ENCODE measurements at places on chromosomes 7 and 10.

- no peak for DNase-seq
Observed at GRCh38 chr7:1746491-1746975, 76.5 kb downstream of the ELFN1 start.

DNA sequence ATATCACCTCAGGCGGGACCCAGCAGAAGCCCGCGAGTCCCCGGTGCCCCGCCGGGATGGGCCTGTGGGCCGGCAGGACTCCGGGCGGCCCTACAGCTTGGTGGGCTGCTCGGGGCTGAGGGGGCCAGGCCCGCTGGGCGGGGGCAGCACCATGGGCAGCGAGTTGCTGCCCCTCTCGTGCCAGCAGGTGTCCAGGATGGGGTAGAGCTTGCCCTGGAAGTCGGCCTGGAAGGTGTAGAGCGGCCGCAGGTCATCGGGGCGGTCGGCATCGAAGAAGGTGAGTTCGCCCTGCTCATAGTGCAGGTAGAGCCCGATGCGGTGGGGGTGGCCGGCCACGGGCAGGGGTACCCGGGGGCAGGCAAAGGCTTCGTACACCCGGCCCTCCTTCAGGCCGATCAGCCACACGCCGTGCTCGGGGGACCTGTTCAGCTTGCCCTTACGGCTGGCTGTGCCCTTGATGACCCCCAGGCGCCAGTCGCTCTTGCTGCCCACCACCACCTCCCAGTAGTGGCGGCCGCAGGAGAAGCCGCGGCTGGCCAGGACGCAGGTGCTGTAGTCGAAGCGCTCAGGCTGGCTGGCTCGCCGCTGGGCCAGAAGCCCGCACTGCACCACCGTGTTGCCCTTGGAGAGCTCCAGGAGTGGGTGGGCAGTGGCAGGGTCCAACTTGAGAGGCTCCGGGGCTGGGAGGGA lies 4.3 kb upstream of the NSUN5 start:
- DNase-seq = no peak

DNA sequence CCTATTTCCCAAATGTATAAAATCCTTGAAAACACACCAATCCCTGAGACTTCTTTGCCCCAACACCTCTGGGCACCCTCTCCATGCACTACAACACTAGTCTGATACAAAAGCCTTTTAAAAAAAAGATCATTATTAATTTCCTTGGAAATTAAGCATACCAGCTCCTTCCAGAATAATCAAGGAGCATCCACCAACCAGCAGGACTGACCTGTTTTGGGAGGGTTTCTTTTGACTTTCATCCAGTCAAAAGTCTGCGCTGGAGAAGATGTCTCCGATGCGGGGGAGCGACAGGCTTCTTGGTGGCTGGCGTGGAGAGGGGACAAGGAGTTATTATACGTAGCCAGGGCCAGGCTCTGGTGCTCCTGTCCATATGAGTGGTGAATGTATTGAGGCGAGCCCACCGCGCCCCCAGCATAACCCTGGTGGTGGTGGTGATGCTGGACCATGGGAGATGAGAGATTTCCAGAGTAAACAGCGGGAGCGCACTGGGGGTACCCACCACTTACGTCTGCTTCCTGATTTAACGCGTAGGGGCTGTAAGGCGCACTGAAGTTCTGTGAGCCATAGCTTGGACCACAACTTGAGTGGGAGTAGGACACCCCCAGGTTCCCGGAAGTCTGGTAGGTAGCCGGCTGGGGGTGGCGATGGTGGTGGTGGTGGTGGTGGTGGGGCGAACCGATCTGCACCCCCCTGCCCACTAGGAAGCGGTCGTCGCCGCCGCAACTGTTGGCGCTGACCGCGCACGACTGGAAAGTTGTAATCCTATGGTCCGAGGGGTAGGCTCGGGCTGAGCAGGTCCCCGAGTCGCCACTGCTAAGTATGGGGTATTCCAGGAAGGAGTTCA lies 527 bp downstream of the HOXA1 start:
- DNase-seq = no peak

DNA sequence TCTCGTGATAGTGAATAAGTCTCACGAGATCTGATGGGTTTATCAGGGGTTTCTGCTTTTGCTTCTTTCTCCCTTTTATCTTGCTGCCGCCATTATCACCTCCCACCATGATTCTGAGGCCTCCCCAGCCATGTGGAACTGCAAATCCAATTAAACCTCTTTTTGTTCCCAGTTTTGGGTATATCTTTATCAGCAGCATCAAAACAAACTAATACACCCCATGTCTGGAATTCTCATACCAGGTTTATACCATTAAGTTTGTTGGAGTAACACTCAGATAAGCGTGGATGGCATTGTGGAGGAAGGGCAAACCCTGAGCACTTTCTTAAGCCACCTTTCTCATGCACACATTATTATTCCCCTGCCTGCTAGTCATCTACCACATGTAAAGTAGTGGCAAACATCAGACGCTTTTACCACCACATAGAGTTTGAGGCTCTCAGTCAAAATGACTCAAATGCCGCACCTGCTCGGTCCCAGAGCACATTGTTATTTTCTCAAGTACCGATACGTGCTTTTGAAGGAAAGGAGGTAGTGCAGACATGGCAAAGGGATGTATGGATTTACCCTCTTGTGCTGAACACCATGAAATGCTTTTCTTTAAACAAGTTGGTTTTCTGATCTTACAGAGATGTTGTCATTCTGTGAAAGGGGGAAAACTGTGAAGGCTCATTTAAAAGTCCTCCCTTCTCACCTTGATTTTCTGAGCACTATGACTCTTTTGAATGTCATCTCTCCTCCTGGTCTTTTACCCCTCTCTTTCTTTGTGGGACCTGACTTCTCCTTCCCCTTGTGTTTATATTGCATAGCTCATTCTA lies 429.7 kb downstream of the EXOC4 start:
- DNase-seq = no peak

- DNase-seq = no peak
Observed at GRCh38 chr10:86287966-86288579, 78.5 kb downstream of the GRID1 start.

DNA sequence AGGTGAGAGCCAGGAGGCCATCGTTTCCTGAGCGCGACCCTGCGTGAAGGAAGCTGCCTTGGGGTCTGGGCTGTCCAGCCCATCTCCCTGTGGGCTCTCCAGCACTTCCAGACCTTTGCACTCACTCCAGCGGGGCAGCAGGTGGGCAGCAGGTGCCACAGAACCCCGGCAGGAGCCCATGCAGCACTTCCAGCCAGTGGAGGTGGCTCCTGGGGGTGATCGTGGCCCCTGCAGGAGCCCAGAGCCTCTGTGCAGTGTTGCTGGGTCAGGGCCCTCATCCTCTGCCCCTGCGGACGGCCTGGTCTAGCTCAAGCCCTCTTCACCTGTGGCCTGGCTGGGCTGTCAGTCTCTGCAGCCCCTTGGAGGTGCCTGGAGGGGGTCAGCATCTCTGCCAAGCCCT lies 59.9 kb downstream of the PWWP2B start:
- DNase-seq = no peak

DNA sequence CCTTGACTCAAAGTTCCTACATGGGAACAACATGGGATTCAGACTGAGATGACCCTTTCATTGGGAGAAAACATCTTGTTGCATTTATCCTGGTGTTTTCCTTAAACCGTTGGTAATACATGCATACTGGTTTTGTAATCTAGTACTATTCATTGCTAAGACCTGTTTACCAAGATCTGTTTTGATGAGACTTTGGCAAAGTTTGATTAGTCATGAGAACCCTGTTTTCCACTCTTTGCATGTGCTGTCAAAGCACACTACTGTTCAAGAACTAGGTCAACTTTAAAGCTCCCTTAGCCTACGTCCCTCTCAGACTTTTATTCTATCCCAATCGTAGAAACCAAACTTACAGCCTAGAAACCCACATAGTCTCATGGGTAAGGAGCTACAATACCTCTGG lies 650.9 kb downstream of the GATA3 start:
- no peak for DNase-seq

DNA sequence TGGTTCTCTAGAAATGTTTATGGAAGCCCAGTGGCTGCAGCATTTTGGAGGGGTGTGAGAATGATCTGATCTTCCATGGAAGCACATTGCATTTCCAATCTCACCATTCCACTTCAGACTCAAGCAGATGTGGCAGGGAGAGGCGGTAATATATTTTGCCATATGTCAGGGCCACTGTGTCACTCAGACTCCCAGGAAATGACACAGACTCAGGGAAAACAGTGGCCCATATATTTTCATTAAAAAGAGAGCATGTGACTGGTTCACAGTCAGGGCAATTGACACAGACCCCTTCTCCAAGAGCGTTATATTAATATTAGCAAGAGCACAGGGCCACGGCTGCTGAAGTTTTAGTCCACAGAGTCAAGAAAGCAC lies 149.3 kb upstream of the NRP1 start:
- no peak for DNase-seq

- DNase-seq = peak; percentile 70
Observed at GRCh38 chr7:31935124-31936054, 134.8 kb downstream of the PDE1C start.

DNA sequence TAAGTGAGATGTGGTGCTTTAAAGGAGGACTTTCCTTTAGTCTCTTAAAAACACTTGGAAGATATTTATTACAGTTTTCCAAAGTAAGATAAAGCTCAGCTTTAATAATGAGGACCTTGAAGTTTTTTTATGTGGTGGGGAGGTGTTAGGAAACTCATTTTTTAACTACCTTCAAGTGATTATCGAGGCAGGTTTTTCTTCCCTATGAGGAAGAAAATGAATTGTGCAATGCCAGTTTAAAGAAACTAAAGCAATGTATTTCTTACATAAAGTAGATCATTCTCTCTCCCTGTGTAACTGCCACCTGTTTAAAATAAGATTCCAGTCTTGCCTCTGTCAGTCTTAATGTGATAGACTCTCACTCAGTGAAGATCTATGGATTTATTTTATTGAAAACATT lies 27.9 kb downstream of the ZEB1 start:
- DNase-seq = no peak

- no peak for DNase-seq
Observed at GRCh38 chr10:12405342-12406320, 56.3 kb downstream of the CAMK1D start.

GRCh38 chr7:152136686-152137085 lies 111.2 kb downstream of the GALNT11 start:
- DNase-seq = peak; percentile 60

DNA sequence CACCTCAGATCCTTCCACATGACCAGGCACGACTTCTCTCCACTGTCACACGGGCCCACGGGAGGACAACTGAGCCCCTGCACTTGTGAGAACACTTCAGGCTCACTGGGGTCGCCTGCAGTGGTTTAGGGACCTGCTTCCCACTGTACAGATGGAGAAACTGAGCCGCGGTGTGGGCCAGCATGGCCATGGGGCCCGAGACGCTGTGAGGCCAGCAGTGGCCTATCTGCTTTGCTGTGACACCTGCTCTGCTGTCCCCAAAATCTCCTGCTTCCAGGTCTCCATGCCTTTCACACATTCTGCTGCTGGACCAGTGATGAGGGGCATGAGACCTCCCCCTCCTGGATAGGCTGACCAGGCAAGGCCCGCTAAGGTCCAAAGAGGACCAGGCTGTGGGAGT lies 75.8 kb upstream of the PAX2 start:
- DNase-seq = no peak

DNA sequence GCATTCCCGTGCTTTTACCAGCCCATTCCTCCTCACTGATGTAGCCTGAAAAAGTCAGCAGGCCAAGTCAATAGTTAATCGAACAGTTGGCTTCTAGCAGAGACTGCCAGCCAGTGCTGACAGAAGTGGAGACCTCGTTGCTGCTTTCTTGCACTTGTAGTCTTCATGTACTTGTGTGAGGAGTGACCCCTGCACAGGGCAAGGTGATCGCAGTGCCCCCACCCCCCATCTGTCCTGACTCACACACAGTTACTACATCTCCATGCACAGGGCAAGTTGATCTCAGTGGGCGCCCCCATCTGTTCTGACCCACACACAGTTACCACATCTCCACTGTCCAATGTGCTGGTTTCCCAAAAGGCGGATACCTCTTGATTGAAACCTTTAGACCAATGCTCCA lies 34.2 kb downstream of the C10orf71 start:
- DNase-seq = no peak

GRCh38 chr7:93008833-93009232 lies 108.9 kb downstream of the SAMD9 start:
- no peak for DNase-seq

DNA sequence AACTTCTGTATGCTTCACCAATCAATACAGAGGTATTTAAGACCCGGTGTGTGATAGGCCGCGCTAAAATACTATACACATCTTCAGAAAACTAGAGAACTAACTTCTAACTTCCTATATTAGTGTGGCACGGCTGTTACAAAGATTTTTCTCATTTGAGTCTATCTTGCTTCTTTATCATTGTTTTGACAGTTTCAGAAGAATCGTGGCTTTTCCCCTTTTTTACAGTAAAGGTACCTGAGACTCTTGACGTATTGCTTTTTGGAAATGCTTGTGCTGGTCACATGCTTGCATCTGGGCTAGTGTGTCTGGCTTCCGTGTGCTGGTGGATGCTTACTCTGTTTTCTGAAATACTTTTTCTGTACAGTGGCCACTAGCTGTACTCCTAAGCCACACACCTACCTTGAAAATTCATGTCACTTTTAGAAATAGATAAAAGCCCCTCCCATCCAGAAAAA lies 12.7 kb downstream of the IKZF1 start:
- no peak for DNase-seq

DNA sequence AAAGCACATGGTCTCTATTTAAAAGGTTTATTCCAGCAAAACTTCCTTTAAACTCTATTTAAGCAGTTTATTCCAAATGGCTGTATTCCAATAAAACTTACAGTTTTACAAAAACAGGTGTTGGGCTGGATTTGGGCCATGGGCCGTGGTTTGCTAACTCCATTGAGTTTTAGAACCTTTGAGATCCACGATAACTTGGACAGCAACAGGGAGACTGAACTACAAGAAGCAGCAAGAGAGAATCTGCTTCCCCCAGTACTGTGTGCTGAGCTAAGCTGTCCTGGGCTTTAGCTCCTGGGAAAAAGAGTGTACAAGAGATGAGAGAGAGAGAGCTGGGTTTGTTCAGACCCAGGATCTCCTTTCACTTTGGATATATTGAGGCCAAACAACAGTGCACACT lies 204.0 kb upstream of the CELF2 start:
- DNase-seq = no peak

- DNase-seq = no peak
Observed at GRCh38 chr10:69846293-69846921, 44.7 kb downstream of the COL13A1 start.

GRCh38 chr7:151699147-151699927 lies 177.6 kb downstream of the PRKAG2 start:
- DNase-seq = peak; percentile 82

DNA sequence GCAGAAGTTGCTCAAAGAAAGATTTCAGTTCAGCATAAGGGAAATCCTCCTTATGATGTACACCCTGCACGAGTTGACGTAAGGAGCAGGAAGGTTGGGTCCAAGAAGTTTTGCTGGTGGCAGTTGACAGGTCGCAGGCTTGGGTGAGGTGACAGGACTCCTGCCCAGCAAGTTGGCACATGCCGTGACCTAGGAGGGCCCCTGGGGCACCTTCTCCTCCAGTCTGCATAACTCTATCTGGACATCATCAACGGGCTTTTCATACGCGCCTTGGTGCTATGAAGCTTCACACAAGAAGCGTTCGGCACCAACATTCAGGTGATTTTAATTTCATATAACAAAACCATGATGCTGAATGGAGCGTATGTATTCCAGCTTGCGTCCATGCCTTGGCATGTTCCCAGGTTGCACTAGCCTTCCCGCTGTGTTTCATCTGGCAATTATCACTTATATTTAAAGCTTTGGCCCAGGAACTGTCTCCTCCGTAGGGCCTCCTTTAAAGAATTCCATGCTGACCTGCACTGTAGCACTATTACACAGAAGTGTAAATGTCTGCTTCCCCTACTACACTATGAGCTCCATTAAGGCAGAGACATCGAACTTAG lies 651.6 kb upstream of the FOXK1 start:
- DNase-seq = no peak

- peak; percentile 96 for DNase-seq
Observed at GRCh38 chr10:77641788-77642397, 4.3 kb upstream of the KCNMA1 start.

GRCh38 chr10:4095166-4095917 lies 310.3 kb upstream of the KLF6 start:
- DNase-seq = no peak
